Activated gamma-delta T cell treated with Interleukin-2 at 50 U/mL for 16 hours (primary cell): ENCODE measurements at places on chromosomes 3 and 15.
A peak's percentile ranks its signal among the peaks of the same experiment; 100 is the strongest.

- DNase-seq, result no peak
Observed at GRCh38 chr15:31051496-31052080, 49.9 kb downstream of the TRPM1 start.

DNA sequence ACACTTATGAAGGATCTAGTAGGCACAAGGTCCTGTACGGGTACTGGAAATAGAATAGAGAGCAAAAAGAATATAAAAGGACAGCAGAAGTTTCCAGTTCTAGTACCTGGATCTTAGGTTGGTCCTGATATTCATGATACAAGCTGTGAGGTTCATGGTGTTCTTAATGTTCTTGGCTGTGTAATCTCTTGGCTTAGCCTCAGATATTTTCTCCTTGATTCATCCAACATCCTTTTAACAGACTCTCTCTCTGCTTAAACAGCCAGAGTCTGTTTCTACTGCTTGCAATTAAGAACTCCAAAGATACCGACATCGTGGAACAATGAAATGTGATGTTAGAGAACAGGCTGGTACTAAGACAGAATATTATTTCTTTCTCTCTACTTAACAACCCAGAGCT is 49.9 kb downstream of the CNTN3 start:
- DNase-seq, result no peak

- no peak for DNase-seq
Observed at GRCh38 chr15:32837935-32838334, 120.1 kb downstream of the GREM1 start.

GRCh38 chr15:67820992-67821783 is 4.1 kb upstream of the SKOR1 start:
- DNase-seq, result peak; percentile 28

- no peak for DNase-seq
Observed at GRCh38 chr3:28947061-28947460, 333.8 kb upstream of the RBMS3 start.

DNA sequence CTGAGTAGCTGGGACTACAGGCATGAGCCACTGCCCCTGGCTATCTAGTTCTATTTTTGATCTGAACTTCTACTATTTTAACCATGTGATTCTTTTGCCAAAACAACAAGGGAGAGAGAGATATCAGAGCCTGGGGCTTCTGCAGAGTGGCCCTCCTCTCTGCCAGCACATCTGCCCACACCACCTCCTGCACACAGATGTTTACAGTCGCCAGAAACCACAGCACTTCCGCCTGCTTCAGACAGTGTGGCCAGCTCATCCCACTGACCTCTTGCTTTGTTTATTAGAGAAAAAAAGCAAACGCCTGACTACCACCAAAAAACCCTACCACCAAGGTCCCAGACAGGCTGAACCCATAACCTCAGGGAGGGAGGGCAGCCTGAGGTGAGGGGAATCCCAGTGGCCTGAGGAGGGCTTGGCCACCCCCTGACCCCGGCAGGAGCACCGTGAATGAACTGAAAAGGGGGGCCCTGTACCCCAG is 85.9 kb upstream of the ABHD2 start:
- no peak for DNase-seq

DNA sequence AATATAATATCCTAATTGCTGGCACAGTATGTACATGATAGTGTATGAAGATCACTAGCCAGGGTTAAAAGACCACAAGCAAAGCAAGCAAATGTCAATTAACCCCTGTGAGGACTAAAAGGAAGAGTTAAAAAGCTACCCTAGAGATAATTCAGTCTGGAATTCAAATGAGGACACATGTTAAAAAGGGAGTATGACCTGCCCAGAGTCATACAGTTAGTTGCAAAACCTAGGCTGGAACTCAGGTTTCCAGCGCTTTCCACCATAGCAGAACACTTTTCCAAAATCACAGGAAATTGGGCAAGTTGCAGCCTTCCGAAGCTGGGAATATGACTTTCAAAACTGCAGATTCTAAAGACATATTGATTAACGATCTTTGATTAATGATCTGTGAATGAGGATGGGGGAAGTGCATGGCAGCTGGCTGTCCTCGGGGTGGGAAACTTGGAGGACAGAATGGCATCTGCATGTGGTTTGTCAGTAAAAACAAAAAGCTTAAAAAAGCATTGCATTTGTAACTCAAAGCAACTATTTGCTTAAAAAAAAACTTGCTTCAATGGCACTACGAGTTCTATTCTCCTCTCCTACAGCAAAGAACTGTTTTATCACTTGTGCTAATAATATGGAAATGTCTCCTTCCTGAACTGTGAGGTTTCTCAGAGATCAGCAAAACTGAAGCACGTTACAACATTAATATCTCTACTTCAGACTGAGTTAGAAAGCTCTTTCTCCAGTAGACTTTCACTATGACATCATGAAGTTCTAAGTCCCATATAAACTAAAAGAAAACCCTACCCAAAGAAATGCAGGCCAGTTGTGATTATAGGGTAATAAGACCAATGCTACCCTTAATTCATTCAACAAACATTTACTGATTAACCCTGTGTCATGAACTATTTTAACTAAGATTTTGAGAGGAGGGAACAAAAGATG is 46.2 kb downstream of the IGSF11 start:
- DNase-seq, result no peak

GRCh38 chr3:114068336-114068735 is 11.8 kb downstream of the QTRT2 start:
- DNase-seq, result no peak

- no peak for DNase-seq
Observed at GRCh38 chr15:70016511-70016994, 81.2 kb downstream of the TLE3 start.
